ENCODE measurements at places on chromosomes 3 and 15.
A peak's percentile ranks its signal among the peaks of the same experiment; 100 is the strongest.

DNA sequence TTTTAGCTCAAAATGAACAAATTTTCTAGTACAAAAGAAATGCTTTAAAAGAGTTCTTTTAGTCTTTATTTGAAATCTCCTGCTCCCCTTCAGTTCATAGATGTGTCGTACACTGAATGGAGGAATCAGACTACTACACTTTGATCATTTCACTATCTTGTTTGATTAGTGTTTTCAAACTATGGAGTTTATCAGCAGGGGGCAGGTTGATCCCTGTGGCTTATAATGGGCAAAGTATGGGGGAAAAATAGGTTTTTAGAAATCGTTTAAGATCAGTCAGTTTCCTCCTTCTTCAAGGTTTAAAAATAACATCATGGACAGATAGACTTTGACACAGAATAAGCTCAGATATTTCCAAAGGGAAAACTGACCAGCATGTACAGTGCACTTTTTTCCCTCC lies 701.7 kb downstream of the CADM2 start:
- DNase-seq, result no peak

DNA sequence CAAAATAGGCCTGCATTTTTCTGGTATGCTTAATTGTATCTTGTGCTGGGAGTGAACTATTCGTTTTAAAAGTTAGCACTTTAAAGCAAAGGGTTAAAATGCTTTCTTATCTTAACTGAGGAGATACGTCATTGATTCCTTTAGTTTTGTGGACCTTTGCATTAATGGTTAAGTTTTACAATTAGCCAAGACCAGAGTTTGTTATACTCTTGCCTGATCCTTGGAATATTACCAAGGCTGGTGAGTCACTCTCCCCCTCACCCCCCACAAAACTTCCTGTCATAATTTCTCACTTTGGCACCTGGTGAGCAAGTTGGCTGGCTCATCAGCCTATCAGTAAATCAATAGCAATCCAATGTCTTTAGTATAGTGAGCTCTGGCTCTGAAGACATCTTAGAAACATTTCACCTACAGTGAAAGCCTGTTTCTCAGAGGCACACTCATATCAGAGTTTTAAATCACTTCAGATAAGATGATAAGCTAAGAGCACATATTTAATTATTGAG lies 26.7 kb downstream of the SLC2A2 start:
- DNase-seq, result no peak

DNA sequence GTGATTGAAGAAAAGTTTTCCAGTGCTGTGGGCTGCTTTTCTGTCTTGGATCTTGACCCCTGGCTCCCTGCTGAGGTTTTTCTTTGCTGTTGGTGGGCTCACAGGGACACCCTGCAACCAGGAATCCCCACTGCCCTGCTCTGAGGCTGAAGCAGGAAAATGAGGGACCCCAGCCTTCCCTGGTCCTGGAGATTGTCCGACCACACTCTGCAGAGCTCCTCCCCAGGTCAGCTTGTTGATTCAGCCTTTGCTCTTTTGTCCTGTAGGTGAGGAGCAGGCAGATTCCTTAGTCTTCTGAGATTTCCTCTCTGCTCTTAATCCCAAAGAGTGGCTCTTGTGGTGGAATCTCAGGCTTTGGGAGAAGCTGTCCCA lies 194.5 kb downstream of the RPLP1 start:
- no peak for DNase-seq

- DNase-seq, result no peak
These were observed 720.2 kb upstream of the GOLIM4 start for GRCh38 chr3:168815946-168816345.

GRCh38 chr15:25690673-25691543 lies 172.2 kb downstream of the ATP10A start:
- DNase-seq, result no peak

DNA sequence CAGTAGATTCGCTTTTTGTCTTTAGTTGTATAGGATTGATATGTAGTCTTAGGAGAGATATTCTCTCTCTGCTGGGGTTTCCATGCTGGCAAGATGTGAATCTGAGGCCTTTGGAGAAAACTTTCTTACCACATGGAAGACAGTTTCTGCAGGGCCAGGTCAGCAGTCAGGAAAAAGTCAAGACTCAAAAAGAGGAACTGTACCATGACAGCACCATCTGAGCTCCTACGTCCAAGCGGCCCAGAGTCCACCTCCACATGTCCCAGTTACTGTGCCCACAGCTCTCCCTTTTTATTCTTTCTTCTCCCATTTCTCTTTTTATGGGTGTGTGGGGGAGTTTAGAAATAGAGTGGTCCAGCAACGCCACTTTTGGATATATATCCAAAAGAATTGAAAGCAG lies 172.0 kb downstream of the MTHFS start:
- no peak for DNase-seq

DNA sequence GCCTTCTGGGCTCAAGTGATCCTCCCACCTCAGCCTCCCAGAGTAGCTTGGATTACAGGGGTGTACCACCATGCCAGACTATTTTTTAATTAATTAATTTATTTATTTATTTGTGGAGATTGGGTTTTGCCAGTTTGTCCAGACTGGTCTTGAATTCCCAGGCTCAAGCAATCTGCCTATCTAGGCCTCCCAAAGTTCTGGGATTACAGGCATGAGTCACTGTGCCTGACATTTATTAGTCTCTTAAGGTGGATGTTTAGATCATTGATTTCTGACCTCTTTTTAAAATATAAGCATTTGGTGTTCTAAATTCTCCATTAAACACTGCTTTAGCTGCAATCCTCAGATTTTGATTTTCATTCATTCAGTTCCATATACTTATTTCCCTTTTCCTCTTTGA lies 15.6 kb downstream of the FBXW12 start:
- DNase-seq, result no peak

GRCh38 chr15:38351466-38351865 lies 98.8 kb downstream of the SPRED1 start:
- no peak for DNase-seq

DNA sequence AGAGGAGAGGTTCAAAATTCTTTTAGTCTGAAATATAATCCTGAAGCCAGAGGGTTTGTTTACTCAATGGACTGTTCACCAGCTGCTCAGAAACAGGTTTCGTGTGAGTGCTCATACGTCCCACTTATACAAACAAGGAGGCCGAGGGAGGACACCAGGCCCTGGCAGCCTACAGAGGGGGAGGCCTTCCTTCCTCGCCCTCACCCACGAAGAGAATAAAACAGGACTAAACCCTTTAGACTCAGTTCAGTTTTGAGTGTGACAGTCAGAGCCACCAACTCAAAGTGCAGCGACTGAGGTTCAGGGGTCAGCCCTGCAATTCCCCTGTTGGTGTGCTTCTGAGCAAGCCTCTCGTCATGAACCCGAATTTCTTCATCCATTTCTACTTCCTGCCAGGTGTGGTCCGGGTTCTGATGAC lies 17.3 kb downstream of the FAM174B start:
- DNase-seq, result no peak

- no peak for DNase-seq
These were observed 1.2 kb upstream of the ZBTB20 start for GRCh38 chr3:115148142-115148790.

DNA sequence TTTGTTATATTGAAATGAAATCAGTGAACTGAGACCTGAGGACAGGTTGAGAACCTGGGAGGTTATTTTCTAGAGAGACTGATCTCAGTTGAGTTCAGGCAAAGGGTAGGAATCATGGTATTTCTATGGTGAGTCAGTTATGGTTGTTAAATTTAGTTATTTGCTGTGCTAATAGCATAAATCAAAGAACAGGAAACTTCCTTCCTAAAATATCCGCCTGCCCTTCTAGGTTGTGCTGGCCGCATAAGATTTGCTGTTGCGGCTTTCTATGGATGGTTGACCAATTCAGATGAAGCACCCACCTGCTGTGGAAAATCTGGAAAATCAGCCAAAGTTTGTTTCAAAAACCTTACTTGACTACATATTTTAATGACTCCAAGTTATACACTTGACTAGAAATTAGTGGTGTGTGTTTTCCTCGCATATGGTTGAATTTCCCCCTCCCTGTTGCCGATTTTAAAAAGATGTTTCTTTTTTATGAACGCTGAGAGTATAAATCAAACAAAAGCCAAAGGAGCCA lies 52.6 kb downstream of the PLCL2 start:
- DNase-seq, result no peak

DNA sequence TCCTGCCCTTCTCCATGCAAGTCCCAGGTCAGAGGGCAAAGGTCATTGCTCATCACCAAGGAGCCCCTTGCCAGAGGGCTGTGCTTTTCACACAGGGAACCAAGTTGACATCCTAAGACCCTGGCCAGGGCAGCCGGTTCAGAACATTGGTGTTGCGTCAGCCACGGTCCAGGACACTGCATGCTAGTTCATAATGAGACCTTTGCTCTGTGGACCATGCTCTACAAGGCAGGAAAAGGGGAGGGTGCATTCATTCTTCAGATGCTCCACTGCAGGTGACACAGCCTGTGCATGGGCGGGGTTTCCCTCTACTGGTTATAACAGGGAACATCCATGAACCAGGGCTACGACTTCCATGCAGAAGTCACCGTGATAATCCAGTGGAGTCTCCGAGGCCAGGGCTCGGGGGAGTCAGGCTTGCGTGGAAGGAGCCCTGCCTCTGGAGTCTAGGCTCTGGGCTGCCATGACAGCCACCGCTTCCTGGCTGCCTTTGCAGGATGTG lies 81.6 kb downstream of the OCA2 start:
- no peak for DNase-seq

- no peak for DNase-seq
These were observed 489 bp upstream of the GALNT15 start for GRCh38 chr3:16174026-16174355.

DNA sequence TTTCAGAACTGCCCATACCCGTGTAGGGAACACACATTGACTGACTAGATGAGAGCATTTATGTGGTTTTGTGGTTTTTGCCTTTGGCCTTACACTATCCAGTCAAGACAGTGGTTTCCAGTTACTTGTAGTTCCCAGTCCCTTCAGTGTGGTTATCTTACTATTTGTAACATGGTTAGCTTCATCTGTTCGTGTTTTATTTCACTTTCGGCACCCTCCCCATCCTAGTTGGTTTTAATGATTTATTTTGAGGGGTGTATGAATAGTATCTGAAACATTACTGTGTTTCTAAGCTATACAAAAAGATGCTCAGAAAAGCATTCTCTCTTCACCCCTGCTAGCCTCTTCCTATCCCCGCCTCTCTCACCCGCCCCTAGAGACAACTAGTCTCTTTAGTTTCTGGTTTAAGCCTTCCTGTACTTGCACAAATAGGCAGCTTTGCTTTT lies 14.1 kb downstream of the LYSMD4 start:
- no peak for DNase-seq

GRCh38 chr15:57227899-57228298 lies 148.4 kb upstream of the CGNL1 start:
- no peak for DNase-seq

- DNase-seq, result no peak
These were observed 1.7 kb downstream of the ATG7 start for GRCh38 chr3:11273891-11274291.

DNA sequence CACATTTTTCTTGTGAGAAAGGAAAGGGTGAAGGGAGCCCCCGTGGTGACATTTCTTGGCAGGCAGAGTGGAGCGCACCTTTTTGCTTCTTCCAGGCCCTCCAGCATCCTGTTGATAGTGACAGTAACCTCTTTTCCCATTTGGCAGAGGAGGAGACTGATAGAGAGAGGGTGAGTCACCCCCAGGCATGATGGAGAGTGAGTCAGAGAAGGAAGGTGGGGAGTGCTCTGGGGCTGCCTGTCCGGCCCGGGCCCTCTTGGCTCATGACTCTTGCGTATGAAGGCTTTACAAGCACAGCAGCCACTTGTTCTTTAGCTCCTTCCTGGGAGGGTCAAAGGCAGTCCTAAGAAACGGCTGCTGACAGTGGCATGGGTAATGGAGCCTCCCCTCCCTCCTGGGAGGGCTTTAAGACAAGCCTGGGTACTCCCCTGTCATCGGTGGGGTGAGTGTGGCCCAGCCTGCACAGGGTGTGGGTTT lies 16.0 kb downstream of the ANKRD63 start:
- DNase-seq, result no peak

- no peak for DNase-seq
These were observed 604.0 kb upstream of the AGTR1 start for GRCh38 chr3:148093753-148094152.

DNA sequence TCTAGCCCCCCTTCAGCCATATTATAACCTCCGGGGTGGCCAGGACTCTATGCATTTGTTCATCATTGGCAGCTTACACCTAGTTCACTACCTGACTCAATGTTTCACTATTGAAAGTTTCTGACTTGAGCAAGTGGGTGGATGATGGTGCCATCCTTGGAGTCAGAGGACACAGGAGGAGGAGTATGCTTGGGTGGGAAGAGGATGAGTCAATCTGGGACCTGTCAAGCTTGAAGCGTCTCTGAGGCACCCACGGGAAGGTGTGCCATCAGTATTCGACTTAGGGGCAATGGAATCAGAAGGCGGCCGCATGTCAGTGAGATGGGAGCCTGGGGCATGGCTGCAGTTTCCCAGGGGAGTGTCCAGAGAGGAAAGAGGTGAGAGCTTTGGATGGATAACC lies 133.3 kb downstream of the EPHB1 start:
- no peak for DNase-seq

- DNase-seq, result no peak
These were observed 43.4 kb downstream of the ARMC8 start for GRCh38 chr3:138230525-138230924.

DNA sequence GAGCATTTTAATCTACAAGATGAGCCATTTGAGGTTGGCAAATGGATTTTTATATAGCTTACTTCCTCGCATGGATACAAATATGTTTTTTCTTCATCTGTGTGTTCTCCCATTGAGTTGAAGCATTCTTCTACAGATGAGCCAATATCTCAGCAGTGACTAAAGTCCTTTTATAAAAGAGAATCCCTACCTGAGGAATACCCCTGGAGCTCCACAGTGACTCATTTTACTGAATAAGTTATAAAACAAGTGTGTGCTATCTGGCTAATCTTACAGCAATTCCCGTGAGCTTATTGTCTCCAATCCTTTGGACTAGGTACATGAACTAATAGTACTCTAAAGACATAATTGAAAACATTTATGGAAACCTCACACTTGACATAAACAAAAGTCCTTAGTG lies 354.2 kb upstream of the BCHE start:
- no peak for DNase-seq

GRCh38 chr3:154121701-154122551 lies 736 bp downstream of the ARHGEF26 start:
- DNase-seq, result peak; percentile 6

DNA sequence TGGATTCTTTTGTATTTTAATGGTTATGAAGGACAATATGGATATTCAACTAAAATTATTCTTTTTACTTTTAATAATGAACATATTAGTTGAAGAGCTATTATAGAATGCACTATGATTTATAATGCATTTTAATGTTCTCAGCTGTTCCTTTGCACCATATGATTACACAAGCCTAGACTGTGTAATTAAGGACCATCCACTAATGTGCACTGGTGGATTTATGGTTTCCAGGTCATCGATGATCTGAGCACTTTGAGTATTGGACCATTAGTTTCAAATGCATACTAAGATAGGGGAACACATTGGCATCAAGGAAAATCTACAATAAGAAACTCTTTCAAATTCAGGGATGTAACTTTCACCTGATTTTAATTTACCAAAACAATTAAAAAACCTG lies 16.8 kb downstream of the LRRN1 start:
- no peak for DNase-seq
